Naive thymus-derived CD8-positive, alpha-beta T cell (primary cell): ENCODE measurements at places on chromosomes 2 and 18.

- H3K27ac ChIP-seq: no peak overlapping the region
- DNase-seq: no peak
- no peaks in the 10 kb centered on the region for H3K4me1 ChIP-seq
- no peak overlapping the region for H3K4me3 ChIP-seq
- no peaks in the 10 kb centered on the region for H3K27me3 ChIP-seq
Observed at GRCh38 chr2:81644189-81644588, 1339.6 kb upstream of the LRRTM1 start.

DNA sequence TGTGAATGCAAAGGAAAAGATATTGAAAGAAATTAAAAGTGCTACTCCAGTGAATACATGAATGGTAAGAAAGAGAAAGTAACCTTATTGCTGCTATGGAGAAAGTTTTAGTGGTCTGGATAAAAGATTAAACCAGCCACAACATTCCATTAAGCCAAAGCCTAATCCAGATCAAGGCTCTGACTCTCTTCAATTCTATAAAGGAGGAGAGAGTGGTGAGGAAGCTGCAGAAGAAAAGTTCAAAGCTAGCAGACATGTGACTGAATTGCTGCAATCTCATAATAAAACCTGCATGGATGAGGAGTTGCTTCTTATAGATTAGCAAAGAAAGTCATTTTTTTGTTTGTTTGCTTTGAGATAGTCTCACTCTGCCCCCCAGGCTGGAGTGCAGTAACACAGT lies 130.2 kb downstream of the DNAH6 start:
- peak overlapping the region; percentile 23 for H3K27ac ChIP-seq
- no peak for DNase-seq
- H3K4me3 ChIP-seq: no peak overlapping the region

- DNase-seq: no peak
- no peak overlapping the region for H3K4me3 ChIP-seq
- H3K27me3 ChIP-seq: no peaks in the 10 kb centered on the region
- H3K36me3 ChIP-seq: no peaks in the 10 kb centered on the region
- no peak overlapping the region for H3K27ac ChIP-seq
- H3K4me1 ChIP-seq: peaks cover 25% of the 10 kb centered on the region
Observed at GRCh38 chr2:128374001-128374710, 55.5 kb upstream of the HS6ST1 start.

GRCh38 chr2:177064422-177064821 lies 148.2 kb upstream of the HNRNPA3 start:
- H3K4me3 ChIP-seq: no peak overlapping the region
- H3K36me3 ChIP-seq: no peaks in the 10 kb centered on the region
- no peak for DNase-seq
- no peaks in the 10 kb centered on the region for H3K4me1 ChIP-seq
- no peak overlapping the region for H3K27ac ChIP-seq
- peaks cover 10% of the 10 kb centered on the region for H3K27me3 ChIP-seq

DNA sequence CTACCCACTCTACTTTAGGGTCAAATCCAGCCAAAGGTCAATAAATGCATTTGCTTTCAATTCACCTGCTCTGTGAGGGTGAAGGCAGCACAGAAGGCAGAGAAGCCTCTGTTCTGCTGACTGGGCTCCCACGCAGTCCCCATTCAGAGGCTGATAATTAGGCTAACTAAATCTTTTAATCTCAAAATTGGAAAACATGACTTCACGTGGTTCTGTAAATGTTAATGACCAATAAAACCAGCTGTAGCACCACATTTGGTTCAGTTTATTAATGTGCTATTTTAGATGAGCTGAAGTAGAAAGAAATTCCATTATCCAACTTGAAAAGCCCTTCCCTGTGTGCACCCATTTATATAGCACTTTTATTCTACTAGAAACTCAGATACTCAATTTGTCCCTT lies 310.6 kb downstream of the C1D start:
- no peaks in the 10 kb centered on the region for H3K4me1 ChIP-seq
- H3K36me3 ChIP-seq: no peaks in the 10 kb centered on the region
- H3K27ac ChIP-seq: no peak overlapping the region
